ENCODE measurements at places on chromosomes 3 and 15. TPM values are rescaled to one million over a fixed set of nuclear protein-coding genes. Genes with fewer than 3 reads are reported as not detected.

DNA sequence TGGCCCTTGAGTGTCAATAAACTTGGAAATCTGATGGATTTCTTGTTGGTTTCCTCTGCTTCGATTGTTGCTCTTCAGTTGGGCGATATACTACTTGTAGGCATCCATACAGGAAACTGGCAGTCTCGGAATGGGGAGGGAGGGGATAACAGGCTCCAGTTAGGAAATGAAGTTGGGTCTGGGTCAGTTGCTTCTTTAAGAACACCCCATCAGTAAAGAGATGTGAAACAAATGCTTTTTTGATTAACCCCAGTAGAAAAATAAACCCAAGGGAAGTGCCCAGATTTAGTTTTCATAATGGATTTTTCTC, 681 bp downstream of the CHMP2B start:
- DNase-seq: peak; percentile 10

DNA sequence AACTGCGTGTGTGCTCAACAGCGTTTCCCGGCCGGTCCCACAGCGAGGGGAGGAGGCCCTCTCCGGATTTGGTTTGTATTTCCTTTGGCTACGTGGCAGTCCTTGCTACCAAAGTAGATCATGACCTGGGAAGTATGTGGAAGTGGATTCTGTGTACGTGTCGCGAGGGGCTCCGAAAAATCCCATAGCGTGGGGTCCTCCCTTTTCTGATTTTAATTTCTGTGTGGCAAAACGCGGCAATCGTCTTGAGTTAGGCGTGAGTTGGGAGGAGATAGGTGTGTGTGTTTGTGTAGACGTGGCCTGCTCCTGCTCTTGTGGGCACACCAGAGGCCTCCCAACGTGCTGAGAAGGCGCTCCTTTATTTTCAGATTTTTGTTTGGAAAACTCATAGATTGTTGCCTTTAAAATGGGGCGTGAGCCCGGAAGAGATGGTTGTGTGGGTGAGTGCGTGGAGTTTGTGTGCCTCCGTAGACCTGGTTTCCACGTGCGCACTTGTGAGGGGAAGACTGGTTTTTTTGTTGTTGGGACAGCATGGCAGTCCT, 1.2 kb downstream of the TRIM71 start:
- peak; percentile 64 for DNase-seq

- DNase-seq: no peak
Measured at GRCh38 chr3:191426311-191426710, 34.7 kb upstream of the PYDC2 start.

GRCh38 chr15:78752492-78753358, 58.5 kb downstream of the ADAMTS7 start:
- DNase-seq: no peak

- no peak for DNase-seq
Measured at GRCh38 chr3:59308684-59309083, 258.9 kb upstream of the CFAP20DC start.

- DNase-seq: peak; percentile 80
Measured at GRCh38 chr15:74378848-74379247, 11.4 kb upstream of the CYP11A1 start.

DNA sequence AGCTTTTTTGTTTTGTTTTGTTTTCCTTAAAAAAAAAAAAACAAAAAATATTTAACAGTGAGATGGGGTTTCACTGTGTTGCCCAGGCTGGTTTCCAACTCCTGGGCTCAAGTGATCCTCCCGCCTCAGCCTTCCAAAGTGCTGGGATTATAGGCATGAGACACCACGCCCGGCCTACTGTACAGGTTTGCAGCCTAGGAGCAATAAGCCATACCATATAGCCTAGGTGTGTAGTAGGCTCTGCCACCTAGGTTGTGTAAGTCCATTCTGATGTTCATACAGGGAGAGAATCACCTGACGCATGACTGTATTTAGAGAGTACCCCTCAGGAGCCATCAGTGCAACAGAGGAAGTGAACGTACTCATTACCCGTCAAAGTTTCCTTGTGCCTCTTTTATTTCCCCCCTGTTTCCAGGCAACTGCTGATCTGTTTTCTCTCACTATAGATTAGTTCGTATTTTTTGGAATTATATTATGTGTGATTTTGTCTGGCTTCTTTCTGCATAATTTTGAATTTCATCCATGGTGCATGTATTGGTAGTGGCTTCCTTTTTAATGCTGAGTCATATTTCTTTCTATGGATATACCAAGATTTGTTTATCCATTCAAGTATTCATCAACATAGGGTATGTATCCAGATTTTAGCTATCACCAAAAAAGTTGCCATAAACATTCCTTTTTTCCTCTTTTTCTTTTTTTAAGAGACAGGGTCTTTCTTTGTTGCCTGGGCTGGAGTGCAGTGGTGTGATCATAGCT, 9.9 kb downstream of the ACAD9 start:
- no peak for DNase-seq

DNA sequence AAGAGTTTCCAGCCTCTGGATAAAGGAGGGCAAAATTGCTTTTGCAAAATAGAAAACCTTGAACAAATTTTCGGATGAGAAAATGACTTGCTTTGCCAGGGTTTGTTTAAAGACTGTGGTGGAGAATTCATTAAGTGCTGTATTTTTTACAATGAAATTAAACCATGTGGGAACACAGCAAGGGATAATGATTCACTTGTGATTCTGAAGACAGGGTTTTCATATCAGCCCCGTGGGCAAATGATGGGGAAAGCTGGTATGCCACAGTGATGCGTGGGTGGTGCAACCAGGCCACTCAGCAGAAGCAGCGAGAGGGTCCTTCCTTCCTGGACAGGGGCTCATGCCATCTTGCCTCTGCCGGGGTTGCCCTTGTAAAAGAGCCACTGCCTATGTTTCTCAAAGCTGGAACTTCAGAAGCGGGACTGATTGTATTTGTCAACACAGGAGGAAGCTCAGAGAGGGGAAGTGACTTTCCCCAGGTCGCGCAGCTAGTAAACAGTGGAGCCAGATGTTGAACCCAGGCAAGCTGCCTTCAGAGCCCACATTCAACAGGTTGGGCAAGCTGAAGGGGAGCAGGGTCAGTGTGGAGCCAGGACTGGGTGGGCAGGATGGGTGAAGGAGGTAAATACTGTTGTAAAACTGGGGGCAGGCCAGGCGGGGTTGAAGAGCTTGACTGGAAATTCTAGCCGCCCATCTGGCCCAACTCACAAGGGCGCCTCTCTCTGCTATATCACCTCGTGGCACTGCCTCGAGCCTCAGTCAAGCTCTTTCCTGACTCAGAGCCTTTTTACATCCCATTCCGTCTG, 79.1 kb downstream of the TOP2B start:
- DNase-seq: peak; percentile 74

DNA sequence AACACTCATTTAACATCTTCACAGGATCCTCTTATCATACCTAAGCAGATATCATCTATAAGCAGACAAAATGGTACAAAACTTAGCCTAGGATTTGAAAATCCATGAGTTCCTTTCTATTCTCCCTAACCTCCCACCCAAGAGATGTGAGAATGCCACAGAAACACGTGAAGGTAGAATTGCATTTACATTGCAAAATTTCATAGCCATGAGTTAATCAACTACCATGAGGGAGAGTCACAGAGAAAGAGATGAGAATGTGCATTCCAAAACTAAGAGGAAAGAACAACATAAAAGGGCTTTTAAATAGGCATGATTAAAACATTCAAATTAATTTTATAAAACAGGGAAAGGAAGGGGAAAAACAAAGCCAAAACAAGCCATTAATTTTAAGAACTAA, 806.2 kb downstream of the NTRK3 start:
- peak; percentile 19 for DNase-seq

SKOR1 gene
- 0.36 TPM for total RNA-seq

ICE2 gene
- total RNA-seq: 26.4 TPM

ZNF197 gene
- 17.7 TPM for total RNA-seq

IP6K2 gene
- 44.9 TPM for total RNA-seq

Measured in osteoblast (primary cell).